ENCODE measurements at places on chromosomes 12 and 14. TPM values are rescaled to one million over a fixed set of nuclear protein-coding genes. Genes with fewer than 3 reads are reported as not detected.

- DNase-seq: no peak
Measured at GRCh38 chr14:97791906-97792305, 994.7 kb downstream of the VRK1 start.

GRCh38 chr12:87425942-87426554 is 603.2 kb downstream of the C12orf50 start:
- no peak for DNase-seq

DNA sequence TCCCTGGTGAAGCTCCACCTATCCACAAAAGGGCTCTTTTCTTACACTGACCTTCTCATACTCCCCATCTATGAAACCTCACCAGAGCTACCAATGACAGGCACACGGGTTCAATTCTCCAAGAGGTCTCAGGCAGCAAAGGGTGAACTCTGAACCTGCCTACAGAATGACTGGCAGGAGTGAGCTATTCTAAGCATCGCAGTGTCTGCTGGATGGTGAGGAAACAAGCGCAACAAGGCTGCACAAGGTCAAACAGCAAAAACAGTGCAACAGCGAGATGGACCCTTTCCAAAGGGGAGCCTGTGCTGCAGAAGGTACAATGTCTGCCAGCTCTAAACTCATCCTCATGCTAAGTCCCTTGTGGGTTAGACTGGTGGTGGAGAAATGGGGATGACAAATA is 22.0 kb downstream of the TMCC3 start:
- DNase-seq: no peak

DNA sequence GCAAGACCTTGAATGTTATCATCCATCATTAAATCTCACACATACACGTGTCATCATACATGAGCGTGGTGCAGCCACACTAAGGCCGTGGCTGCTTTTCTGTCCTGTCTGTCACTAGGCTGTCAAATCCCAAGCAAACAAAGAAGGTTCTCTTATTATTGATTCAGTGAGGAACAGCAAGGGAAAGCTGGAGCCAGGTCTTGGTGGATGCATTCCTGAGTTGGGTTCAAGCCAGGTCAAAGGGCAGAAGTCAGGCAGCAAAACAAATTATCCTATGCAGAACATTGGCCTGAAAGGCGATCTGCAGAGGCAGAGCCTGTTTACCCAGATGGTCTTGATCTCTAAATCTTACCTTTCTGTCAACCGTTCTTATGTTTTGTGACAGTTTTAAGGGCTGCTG is 252.3 kb downstream of the NEDD1 start:
- DNase-seq: no peak

- DNase-seq: no peak
Measured at GRCh38 chr14:56057767-56058166, 60.4 kb upstream of the PELI2 start.

DNA sequence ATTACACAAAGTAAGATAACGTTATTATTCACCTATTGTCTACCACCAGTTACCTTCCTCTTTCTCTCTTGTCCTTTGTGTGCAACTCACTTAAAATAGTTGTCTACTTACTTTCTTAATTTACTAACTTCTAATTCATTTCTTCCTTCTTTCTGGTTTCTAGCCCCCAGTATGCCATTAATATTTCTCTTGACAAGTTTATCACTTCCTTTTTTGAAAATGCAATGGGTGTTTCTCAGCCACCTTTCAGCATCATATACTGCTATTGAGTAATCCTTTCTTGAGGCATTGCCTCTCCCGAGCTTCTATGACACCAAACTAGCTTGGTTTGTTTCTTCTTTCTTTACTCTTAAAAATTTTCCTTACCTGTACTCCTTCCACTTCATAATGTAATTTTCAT is 633.6 kb downstream of the TMTC2 start:
- DNase-seq: no peak

DNA sequence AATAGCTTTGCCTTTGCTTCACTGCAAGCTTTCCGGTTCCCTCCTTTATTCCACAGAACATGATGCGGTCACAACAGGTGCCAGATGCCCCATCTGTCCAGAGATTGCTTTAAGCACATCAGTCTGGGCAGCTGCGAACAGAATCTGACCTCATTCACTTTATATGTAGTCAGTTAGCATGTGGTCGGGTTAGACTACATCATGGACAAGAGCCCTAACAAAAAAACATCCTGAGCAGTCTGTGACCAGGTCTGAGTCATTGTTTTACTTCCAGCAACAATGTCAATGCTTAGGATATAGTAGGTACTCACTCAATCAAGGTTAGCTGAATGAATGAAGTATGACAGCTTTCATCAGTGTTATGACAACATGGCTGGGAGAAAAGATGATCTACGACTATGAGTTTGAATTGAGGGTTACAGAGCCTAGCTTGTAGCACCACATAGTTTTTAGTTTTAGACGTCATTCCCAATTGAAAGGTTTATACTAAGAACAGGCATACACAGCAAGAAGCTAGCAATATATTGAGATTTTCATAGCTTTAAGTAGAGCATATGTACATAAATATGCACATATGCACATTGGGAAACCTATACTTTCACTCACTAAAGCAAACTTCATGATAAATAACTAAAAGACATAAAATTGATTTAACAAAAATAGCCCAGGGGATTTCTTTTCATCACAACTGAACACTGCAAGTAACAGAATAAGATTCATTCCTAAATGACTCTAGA is 64.2 kb upstream of the TMCC3 start:
- DNase-seq: no peak

GRCh38 chr14:88505621-88506020 is 49.2 kb downstream of the PTPN21 start:
- DNase-seq: no peak

GRCh38 chr14:58778202-58778601 is 140.4 kb downstream of the DACT1 start:
- DNase-seq: no peak

GRCh38 chr14:90444077-90444696 is 47.4 kb downstream of the CALM1 start:
- DNase-seq: peak; percentile 24

DNA sequence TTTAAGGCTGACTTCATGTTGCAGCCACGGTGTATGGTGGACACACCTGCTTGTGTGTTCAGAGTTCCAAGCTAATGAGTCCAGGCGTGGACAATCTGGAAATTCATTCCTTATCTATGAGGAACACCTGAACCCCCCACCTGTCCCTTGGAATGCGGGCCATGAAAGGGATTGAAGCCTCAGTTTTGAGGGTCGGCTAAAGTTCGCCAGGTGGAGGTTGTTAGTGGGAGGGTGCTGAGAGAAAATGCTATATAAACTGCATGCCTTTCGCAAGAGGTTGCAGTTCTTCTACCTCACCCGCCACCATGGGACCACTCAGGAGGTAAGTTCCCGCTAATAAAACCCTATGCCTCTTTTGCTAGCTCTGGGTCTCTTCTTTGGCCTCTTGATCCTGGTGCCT is 348.0 kb downstream of the BCL11B start:
- DNase-seq: no peak

- peak; percentile 30 for DNase-seq
Measured at GRCh38 chr12:109710747-109711595, 2.7 kb upstream of the FAM222A start.

DNA sequence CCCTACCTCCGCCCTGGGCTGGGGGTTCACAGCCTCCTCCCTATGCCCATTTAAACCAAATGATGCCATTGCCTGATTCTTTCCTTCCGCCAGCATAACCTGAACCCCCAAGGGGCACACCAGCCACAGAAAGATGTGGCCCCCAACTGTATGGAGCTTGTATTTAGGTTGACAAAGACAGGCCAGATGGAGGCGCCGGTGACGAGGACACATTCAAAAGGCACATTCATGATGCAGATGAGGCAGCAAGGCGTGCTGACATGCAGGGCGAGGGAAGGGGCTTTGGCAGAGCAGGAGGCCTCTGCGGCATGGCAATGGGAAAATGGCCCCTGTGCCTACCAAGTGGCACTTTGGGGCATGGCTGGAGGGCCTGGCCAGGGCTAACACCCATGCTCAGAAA is 112.2 kb downstream of the RFLNA start:
- DNase-seq: no peak

DNA sequence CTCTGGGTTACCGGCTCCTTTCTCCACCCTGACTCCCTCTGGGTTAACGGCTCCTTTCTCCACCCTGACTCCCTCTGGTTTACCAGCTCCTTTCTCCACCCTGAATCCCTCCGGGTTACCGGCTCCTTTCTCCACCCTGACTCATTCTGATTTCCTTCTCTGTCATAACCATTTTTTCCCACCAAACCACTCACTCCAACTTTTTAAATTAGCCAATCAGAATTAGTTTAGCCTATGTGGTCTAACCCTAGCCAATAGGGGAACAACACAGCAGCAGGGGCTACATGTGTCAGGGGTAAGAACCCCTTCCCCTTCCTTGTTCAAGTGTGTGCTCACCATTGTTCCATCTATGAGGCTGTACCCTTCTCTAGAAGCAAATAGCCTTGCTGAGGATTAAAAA is 98.4 kb upstream of the RBM19 start:
- DNase-seq: no peak

DNA sequence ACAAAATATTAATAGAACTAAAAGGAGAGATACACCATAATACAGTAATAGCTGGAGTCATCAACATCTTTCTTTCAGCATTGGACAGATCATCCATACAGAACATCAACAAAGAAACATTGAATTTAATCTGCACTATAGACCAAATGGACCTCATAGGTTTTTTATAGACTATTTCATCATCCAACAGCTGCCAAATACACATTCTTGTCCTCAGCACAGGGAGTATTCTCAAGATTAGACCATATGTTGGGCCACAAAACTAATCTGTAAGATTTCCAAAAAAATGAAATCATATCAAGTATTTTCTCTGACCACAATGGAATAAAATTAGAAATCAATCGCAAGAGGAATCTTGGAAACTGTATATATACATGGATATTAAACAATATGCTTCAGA is 86.9 kb downstream of the FSCB start:
- DNase-seq: no peak

DNA sequence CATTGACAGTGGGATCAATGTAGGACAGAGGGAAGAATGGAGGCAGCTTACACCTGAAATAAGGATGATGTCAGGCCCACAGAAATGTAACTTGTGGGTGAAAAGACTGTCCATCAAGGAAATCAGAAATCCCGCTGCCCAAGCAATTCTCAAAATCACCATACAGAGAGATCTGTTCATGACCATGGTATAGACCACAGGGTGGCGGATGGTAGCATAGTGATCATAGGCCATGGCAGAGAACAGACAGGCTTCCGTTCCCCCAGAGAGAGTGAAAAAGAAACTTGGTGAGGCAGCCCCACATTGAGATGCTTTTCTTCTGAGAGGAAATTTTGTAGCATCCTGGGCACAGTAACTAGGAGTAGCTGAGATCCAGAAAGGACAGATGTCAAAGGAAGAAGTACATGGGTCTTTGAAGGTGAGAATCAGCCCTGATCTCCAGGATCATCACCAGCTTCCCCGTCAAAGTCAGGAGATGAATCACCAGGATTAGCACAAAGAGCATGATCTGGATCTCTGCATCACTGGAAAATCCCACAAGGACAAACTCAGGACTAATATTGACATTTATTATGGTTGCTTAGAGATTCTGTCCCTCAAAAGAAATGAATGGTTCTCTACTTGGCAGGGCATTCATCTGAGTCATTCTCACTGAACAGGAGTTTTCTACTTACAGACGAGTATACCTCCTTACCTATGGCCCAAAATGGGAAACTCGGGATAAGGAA is 5.5 kb upstream of the ZNF641 start:
- DNase-seq: no peak

DNA sequence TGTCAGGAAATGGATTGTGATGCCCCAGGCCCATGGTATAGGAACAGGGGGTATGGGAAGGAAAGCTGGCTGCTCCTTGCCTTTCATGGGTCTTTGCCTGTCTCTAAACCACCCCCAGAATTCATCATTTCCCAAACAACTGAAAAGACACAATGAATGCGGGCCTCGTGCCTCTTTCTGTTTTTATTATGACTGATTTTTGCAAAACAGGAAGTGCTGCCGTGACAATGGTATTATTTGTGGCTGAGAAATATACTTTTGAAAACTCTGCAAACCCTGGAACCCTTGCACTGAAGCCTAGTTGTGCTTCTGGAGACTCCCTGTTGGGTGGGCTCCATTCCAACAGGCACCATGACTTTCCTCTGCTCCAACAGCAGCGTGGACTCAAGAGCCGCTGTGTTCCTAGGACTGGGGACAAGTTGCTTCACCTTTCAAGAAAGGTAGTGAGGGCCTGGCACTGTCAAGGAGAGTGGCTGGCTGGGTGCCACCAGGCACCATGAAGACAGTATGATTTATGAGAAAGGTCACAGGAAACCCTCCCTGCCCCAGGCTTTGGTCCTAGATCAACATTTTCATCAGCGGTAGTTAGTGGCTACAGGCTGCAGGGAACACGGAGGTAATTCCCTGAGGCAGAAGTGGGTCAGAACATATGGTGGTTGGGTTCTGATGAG is 4.8 kb upstream of the DGLUCY start:
- DNase-seq: no peak

GRCh38 chr12:100963381-100963780 is 168.8 kb downstream of the ANO4 start:
- no peak for DNase-seq

GRCh38 chr12:51381226-51382079 is 9.8 kb downstream of the GALNT6 start:
- DNase-seq: no peak

GRCh38 chr14:102805371-102805891 is 28.2 kb downstream of the TRAF3 start:
- no peak for DNase-seq

DNA sequence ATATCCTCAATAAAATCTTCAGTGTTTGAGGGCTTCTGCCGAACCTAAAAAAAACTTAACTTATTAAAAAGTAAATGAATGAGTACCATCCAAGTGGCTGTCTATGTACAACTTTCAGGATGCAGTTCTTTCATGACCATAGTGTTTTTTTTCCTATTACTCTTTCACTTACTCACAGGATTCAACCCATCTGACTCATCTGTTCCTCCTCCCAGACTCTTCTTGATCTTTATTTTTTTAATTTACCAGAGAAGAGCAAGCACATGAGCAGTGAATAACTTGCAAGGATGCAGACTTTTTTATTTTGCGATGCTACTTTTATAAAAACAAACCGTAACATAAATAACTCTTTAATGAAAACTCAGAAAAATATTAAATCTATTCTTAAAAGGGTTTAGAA is 24.5 kb downstream of the RECQL start:
- no peak for DNase-seq

The GALNT8 gene
- 0.43 TPM for total RNA-seq

The IFT43 gene
- total RNA-seq: 42.6 TPM

The TMPRSS12 gene
- total RNA-seq: not detected

The PIP4K2C gene
- total RNA-seq: 36.1 TPM

The NUAK1 gene
- 11.4 TPM for total RNA-seq

The POTEM gene
- total RNA-seq: not detected

The IL22 gene
- not detected for total RNA-seq

The ACOT6 gene
- not detected for total RNA-seq

The SPSB2 gene
- 33.7 TPM for total RNA-seq

The CEP170B gene
- 95.6 TPM for total RNA-seq

The LRTM2 gene
- not detected for total RNA-seq

The TEX52 gene
- not detected for total RNA-seq

The MUCL1 gene
- total RNA-seq: not detected

The OR11H12 gene
- total RNA-seq: not detected
